ENCODE measurements at places on chromosomes 12 and 14.

- no peak for DNase-seq
These were observed at the start of gene DIO2 for GRCh38 chr14:80211153-80212022. DIO2 (minus strand) TSS chr14:80211504; CDS start chr14:80211472, 32 bp downstream.

GRCh38 chr12:124411953-124412645, 117.2 kb downstream of the RFLNA start:
- DNase-seq = no peak

- no peak for DNase-seq
These were observed 43.9 kb upstream of the GNPNAT1 start for GRCh38 chr14:52835122-52835903.

GRCh38 chr12:109617491-109617890, 43.9 kb downstream of the MVK start:
- DNase-seq = no peak

DNA sequence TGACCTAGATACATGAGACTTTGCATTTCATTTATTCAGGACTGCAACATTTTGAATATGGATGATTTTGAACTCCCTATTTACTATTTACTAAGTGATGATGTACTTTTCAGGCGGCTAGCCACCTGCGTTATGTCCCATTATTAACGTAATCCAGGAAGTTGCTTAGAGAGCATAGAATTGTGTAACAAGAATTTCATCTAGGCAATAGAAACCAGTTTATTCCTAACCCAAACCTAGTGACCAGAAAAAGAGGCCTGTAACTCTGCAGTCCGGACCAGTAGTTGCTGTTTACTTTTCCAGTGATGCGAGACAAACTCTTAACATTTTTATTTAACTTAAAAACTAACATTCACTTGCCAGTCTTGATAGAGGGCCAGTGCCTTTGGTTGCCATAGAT, 12.3 kb downstream of the NUDT4 start:
- DNase-seq = no peak

GRCh38 chr12:69157023-69157655, 82.2 kb upstream of the CPSF6 start:
- DNase-seq = peak; percentile 81

- no peak for DNase-seq
These were observed 14.4 kb upstream of the FIGNL2 start for GRCh38 chr12:51862947-51863346.

DNA sequence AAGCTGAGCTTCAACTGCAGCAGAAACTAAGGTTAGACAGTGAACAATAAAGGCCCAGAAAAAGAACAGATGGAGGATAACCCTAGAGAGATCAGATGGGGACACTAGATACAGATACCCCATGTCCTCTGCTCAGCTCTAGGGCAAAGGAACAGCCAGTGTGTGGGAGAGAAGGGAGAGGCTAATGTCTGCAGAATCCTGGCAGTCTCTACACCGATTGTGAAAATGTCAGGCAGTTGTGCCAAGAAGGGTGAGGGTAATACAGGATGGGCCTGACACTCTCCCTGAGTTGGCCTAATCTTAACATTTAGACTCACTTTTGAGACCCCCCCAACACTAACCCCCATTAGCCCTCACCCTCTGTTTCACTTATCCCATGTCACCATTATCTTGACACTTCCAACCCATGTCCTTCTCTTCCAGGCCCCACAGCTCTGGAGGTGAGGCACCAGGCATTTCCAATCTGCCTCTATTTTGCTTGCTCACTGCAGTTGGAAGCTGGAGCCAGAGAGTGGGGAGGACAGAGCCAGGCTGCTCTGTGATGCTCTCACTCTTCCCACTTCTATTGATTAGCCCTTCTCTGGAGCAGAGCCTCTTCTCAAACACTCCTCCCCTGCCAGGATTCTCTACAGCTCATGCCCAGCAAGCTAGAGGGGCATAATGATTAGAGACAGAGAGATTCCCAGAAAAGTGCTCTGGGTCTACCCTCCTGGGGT, 3.0 kb upstream of the BLOC1S1 start:
- DNase-seq = no peak

- DNase-seq = no peak
These were observed 12.4 kb upstream of the EVL start for GRCh38 chr14:100052819-100053218.

GRCh38 chr12:25903603-25904245, 54.8 kb upstream of the RASSF8 start:
- no peak for DNase-seq

GRCh38 chr14:91065266-91065665, 4.8 kb upstream of the RPS6KA5 start:
- DNase-seq = no peak

DNA sequence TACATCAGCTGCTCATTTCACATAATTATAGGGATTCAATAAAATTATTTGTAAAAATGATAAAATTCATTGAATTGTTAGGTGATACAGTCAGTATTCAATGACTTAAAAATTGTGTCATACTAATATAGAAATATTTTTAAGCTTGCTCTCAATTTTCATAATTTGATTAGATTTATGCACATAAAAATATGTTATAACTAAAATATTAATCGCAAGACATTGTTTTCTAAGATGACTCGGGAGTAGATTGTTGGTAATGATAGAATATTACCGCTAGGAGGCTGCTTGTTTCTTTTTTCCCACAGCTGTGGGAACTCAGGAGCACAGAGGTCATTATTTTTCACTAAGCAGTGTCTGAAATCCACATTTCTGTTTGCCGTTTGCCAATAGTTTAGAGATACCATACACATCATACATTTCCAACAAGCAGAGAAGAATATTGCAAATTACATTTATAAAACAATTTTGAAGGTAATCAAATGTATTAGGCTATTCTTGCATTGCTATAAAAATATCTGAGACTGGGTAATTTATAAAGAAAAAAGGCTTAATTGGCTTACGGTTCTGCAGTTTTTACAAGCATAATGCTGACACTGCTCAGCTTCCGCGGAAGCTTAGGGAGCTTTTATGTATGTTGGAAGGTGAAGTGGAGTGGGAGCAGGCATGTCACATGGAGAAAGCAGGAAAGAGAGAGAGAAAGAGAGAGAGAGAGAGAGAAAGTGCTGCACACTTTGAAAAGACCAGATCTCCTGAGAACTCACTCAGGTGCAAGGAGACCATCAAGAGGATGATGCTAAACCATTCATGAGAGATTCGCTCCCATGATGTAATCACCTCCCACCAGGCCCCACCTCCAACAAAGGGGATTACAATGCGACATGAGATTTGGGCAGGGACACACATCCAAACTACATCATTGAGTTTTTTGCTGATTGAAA, 9.2 kb downstream of the CD69 start:
- DNase-seq = no peak

DNA sequence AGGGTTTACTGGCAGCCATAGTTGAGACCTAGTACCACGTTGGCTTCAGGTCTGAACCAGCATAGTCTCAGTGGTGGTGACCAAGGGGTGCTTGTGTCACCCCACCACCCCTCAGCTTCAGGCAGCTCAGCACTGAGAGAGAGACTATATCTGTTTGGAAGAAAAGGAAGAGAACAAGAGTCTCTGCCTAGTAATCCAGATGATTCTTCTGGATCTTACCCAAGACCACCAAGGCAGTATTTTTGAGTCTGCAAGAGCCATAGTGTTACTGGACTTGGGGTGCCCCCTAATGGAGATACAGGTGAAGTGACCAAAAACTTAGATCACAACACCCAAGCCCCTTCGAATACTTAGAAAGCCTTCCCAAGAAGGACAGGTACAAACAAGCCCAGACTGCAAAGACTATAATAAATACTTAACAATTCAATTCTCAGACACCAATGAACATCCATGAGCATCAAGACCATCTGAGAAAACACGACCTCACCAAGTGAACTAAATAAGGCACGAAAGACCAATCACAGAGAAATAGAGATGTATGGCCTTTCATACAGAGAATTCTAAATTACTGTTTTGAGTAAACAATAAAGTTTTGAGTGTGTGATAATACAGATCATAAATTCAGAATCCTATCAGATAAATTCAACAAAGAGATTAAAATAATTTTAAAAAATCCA, 107.0 kb downstream of the HELB start:
- peak; percentile 13 for DNase-seq

DNA sequence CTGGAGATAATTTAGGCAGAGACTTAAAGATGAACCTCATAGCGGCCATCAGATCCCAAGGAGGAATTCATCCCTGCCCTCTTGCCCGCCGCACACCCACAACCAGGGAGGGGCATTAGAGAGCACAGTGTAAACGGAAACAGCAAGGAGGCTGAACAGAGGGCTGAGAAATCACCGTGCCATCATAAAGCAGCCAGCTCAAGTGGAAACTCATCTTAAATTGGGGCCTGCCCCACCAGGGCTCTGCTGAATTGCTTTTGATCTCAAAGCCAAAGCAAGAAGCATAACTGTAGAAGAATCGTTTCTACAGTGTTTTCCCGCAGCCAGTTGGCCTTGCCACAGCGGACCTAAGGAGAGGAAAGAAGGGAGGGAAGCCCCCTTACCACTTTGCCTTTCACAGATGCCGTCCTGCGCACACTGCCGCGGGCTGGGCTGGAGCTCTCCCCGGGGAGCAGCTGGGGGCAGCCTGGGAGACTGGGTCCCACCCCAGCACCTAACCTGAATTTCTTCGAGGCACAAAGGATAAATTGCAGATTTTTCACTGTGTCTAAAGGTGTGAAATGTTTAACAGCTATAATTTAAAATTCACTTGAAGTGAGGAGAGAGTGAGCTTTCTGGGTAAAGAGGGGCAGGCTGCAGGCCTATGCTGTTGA, 51.8 kb upstream of the MMP17 start:
- DNase-seq = no peak

DNA sequence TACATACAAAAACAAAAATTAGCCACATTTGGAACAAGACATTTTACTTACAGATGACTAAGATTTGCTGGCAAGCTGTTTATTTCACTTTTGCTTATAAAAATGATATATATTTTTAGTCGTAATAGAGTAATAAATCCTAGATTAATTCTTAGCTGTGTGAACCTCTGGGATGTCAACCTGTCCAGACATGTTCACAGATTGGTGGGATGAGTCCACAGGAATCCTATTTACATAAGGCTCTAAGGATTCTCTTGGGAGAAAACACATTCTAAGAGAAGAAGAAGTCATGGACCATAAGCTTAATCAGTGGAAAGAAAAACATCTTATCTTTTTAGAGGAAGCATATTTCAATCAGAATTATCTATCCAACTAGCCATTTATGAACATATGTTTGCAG, 797.4 kb downstream of the C12orf50 start:
- no peak for DNase-seq

GRCh38 chr12:22728987-22729386, 104.0 kb downstream of the ETNK1 start:
- no peak for DNase-seq

- no peak for DNase-seq
These were observed 58.9 kb upstream of the KITLG start for GRCh38 chr12:88638966-88639760.

DNA sequence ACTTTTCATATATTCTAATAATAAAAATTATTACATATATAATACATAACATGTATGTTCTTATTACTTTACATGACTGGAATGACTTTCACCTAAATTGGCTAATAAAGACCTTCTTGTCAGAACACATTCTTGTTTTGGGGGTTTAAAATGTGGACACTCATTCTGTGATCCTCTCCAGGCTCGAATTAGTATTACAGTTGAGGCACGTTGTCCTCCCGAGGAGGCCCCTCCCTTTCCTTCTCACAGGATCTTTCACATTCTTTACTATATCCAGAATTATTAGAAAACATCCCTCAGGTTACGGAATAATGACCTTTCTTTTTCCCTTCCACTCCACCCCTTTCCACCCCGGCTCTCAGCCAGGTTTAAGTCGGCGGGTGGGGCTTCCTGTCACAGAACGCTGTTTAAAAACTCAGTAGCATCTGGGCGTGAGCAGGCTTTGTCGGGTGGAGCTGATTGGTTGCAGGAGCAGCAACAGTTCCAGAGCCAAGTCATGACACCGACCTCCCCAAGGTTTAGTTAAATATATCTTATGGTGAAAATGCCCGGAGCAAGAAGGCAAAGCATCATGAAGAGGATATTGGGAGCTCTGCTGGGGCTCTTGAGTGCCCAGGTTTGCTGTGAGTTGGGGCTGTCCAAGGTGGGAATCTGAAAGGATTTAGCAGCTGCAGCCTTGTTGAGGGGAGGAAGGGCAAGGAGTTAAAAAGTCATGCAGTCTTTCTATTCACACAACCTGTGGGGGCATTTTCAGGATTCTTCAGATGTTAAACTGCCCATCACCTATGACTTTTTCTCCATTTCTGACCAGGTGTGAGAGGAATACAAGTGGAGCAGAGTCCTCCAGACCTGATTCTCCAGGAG, 396.7 kb upstream of the OR4E1 start:
- DNase-seq = peak; percentile 52

DNA sequence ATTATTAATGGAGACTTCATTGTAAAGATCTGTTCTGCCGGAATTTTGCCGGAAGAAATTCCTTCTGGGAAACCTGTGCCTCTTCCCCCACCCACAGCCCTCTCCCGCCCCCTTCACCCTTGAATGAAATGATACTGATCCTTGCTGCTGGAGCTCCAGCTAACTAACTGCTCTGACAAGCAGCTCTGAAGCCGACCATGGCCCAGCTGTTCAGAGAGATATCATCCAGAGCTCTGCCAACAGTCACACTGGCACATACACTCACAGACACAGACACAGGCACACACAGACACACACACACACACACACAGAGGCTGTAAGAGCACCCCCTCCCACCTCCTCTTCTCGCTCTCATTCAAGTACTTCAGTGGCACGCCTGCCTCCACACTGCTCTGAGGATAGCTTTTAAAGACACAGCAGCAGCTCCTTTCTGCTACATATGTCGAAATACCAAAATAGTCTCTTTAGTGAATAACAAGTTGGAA, 88.6 kb downstream of the R3HDM2 start:
- DNase-seq = no peak

GRCh38 chr12:119869720-119870119, 7.4 kb downstream of the CIT start:
- no peak for DNase-seq

DNA sequence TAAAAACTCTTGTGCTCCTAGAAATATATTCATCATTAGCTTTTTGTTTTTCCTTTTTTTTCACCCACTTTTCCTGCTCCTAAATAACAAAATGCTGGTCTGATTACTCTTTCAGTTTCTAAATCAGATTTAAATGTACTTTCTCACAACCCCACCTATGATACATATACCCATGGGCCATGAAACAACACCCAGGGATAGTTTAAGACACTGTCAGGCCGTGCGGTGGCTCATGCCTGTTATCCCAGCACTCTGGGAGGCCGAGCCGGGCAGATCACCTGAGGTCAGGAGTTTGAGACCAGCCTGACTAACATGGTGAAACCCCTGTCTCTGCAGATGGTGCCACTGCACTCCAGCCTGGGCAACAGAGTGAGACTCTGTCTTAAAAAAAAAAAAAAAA, 1.6 kb upstream of the NUMB start:
- no peak for DNase-seq
